ENCODE measurements at places on chromosomes 7 and 10. TPM values are rescaled to one million over a fixed set of nuclear protein-coding genes. Genes with fewer than 3 reads are reported as not detected.

DNA sequence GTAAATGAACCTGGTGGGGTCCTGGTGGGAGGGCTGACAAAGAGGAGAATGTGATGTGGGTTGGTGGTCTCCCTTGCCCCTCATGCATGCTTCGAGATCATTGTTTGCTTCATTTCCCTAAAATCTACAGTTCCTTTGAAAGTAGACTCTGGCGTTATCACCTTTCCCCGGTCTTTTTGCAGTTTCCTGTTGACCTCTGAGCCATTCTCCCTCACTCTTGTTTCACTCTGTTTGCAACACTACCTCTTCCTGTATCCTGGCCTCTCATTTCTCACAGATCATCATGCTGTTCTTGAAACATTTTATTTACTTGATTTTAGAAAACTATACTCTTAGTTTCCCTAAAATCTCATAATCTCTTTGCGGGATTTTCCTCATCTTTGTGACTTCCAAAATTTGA, 179.8 kb downstream of the WNT2 start:
- no peak for DNase-seq
- H3K27ac ChIP-seq = no peak overlapping the region
- H3K4me1 ChIP-seq = no peaks in the 10 kb centered on the region
- H3K27me3 ChIP-seq = no peaks in the 10 kb centered on the region

GRCh38 chr7:133344275-133344674, 91.4 kb downstream of the EXOC4 start:
- H3K36me3 ChIP-seq = no peaks in the 10 kb centered on the region
- no peak overlapping the region for H3K4me3 ChIP-seq
- no peak for DNase-seq
- no peaks in the 10 kb centered on the region for H3K4me1 ChIP-seq

GRCh38 chr10:63977329-63977923, 456.2 kb downstream of the REEP3 start:
- DNase-seq = no peak
- H3K4me3 ChIP-seq = no peak overlapping the region
- H3K36me3 ChIP-seq = no peaks in the 10 kb centered on the region
- no peak overlapping the region for H3K27ac ChIP-seq

DNA sequence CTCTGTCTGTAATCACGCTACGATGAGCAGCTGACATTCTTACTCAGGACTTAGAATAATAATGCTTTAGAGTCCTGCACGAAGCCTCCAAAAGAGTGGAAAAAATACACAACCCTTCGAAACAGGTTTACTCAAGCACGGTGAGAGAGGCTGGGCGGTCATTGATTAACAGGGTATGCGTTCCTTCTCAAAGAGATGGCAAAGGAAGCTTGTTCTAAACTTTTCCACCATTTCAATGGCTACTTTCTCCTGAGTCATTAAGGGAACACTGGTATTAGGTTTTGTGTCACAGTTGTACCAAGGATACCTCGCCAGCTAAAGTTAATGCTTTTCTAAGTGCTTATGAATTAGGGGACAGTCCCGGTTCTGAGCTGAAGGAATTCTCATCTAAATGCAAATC, 141.9 kb upstream of the RHEB start:
- H3K4me1 ChIP-seq = peaks cover 7% of the 10 kb centered on the region
- no peak for DNase-seq
- H3K36me3 ChIP-seq = no peaks in the 10 kb centered on the region
- H3K4me3 ChIP-seq = no peak overlapping the region
- no peaks in the 10 kb centered on the region for H3K27me3 ChIP-seq
- H3K27ac ChIP-seq = no peak overlapping the region

DNA sequence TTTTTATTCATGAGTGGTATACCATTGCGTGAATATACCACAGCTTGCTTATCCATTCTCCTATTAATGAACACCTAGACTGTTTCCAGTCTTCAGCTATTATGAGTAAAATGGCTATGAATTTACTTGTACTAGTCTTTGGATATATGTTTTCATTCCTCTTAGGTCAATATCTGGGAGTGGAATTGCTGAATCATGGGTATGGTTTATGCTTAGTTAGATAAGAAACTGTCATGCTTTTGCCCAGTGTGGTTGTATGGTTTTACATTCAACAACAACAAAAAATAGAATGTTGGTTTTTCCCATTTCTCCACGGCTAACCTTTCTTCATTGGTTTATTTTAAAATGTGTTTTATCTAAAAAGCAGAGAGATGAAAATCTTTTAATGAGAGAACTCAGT, 308.3 kb downstream of the PHF14 start:
- H3K36me3 ChIP-seq = no peaks in the 10 kb centered on the region
- H3K4me3 ChIP-seq = no peak overlapping the region
- no peaks in the 10 kb centered on the region for H3K27me3 ChIP-seq
- no peaks in the 10 kb centered on the region for H3K4me1 ChIP-seq
- DNase-seq = no peak

Gene MBL2
- total RNA-seq = not detected

DNA sequence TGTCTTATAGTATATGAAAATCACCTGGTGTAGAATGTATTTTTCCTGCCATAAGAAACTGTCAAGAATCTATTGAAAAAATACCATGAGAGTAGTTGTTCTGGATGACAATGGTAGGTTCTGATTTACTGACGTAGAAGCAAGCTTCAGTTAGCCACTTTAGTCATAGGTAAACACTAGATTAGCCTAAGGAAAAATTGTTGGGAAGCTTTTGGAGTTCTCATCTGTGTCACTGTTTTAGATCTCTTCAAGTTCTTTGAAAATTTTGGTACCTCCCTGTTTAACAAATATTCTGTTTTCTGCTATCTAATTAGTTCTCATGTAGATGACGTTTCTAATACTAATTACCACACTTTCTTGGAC, 131.8 kb downstream of the ADK start:
- no peak overlapping the region for H3K4me3 ChIP-seq
- H3K36me3 ChIP-seq = no peaks in the 10 kb centered on the region
- no peaks in the 10 kb centered on the region for H3K27me3 ChIP-seq
- no peaks in the 10 kb centered on the region for H3K4me1 ChIP-seq

GRCh38 chr10:21989453-21990154, 13.9 kb downstream of the DNAJC1 start:
- no peaks in the 10 kb centered on the region for H3K27me3 ChIP-seq
- no peak overlapping the region for H3K27ac ChIP-seq
- H3K36me3 ChIP-seq = no peaks in the 10 kb centered on the region
- no peak overlapping the region for H3K4me3 ChIP-seq
- peak; percentile 63 for DNase-seq
- H3K4me1 ChIP-seq = no peaks in the 10 kb centered on the region

- no peaks in the 10 kb centered on the region for H3K4me1 ChIP-seq
- DNase-seq = peak; percentile 23
- no peak overlapping the region for H3K4me3 ChIP-seq
These were observed 37.1 kb upstream of the DKK1 start for GRCh38 chr10:52276986-52277385.

All from fibroblast of lung (primary cell).